Fibroblast of villous mesenchyme (primary cell): ENCODE measurements at places on chromosomes 1 and 21.

- DNase-seq: peak; percentile 78
These were observed 74.6 kb downstream of the RASAL2 start for GRCh38 chr1:178168536-178168935.

- DNase-seq: no peak
These were observed 48.8 kb downstream of the WARS2 start for GRCh38 chr1:119091618-119092017.

GRCh38 chr1:209433649-209434031, 149.9 kb upstream of the CAMK1G start:
- DNase-seq: peak; percentile 18

- peak; percentile 80 for DNase-seq
These were observed 49.8 kb downstream of the GIPC2 start for GRCh38 chr1:78095593-78095992.

DNA sequence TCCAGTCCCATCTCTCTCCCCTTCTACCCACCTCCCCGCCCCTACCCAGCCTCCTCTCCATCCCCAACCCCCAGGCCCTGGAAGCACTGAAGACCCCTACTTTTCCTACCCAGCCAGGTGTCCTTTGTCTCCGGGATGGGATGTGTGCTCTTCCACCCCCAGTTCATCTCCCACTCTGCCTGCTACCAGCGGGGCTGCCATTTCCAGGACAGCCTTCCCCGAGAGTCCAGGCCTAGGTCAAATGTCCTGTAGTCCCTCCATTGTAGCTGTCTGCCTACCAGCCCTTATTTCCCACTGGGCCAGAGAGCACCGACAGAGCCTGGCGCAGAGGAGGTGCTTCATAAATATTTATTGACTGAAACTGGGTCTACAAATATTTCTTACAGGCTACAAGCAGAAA, 72.0 kb upstream of the TLR5 start:
- DNase-seq: no peak

DNA sequence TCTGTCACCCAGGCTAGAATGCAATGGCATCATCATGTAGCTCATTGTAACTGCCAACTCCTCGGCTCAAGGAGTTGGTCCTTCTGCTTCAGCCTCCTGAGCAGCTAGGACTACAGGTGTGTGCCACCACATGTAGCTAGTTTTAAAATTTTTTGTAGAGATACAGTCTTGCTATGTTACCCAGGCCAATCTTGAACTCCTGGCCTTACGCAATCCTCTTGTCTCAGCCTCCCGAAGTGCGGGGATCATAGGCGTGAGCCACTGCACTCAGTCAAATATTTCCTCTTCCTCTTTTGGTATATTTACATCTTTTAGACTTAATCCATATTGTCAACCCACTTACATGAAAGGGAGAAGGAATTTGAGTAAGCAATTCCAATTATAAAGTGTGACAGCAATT, 121.1 kb downstream of the EVI5 start:
- no peak for DNase-seq

GRCh38 chr1:17878837-17879236, 123.7 kb downstream of the ACTL8 start:
- peak; percentile 21 for DNase-seq

- peak; percentile 85 for DNase-seq
These were observed 112.7 kb upstream of the JUN start for GRCh38 chr1:58896246-58897183.

- DNase-seq: no peak
These were observed 94.1 kb downstream of the TGFBR3 start for GRCh38 chr1:91791691-91792488.

DNA sequence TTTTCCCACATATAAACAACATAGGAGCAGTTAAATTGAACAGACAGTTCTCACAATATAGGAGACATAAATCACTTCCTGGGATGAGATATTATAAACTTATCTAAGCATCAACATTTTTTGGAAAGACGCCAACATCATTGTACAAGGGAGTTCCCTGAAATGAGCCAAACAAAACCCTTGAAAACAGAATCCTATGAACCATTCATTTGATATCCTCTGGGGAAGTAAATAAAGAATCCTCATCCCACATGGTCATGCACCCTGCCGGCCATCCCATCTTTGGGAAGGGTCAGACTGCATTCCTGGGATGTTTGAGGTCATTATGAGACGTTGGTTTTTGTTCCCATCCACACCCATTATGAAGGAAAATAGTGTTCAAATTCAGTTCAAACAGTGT, 111.8 kb upstream of the USP25 start:
- peak; percentile 67 for DNase-seq

GRCh38 chr1:30904191-30904961, 4.2 kb downstream of the SDC3 start:
- DNase-seq: no peak

DNA sequence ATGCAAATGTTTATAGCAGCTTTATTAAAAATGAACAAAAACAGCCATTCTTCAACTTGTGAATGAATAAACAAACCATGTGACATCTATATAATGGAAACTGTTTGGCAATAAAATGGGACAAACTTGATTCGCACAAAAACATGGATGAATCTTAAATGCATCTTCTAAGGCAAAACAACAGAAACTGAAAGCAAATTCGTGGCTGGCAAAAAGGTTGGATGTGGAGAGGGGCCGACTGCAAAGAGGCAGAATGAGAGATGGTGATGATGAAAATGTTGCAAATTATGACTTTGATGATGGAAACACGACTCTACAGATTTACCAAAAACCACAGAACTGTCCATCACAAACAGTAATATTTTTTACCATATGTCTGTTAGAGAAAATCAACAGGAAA, 327.0 kb upstream of the NR5A2 start:
- DNase-seq: no peak

DNA sequence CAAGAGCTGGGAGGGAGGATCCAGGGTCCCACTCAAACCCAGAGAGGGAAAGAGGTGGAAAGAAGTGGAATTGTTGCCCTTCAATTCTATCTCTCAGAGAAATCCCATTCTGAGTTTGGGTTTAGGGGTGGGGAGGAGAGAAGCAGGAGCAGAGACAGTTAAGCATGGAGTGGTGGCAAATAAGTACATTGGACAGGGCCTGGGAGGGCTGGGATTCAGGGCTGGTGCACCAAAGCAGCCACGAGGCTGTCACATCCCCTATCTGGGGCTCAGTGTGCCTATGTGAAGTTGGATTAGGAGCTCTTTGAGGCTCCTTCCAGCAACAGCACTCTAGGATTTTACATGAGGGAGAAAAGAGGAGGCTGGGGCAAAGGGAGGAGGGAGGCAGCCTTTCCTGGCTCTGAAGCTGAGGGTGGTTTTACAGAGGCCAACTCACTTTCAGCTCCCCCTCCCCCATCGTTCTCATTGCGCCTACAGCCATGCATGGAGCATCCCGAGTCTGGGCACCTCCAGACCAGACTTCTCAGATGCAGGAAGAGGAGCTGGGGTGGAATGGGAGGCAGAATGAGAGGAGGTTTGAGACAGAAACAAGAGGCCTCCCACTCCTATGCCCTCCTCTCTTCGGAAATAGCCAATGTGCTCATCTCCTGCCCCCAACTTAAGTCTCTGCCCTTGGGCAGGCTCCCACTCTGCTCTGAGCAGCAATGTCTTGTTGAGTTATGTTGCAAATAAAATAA, 3.0 kb upstream of the SYT6 start:
- DNase-seq: no peak

DNA sequence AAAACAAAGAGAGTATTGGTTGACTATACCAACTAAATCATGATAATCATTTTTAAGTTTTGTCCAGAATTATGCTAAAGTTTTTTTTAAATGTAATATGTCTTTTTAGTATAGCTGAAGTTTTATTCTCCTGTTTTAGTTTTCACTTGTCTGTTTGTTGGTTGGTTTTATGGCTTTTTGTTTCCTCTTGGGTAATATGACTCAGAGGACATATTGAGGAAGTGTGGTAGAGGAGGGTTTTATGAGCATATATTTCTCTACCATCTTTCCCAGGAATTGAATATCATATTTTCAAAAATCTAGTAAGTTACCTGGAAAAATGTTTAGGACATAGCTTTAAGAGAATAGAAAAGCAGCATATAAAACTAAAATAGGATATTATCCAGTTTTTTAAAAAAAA, 68.6 kb upstream of the MCOLN3 start:
- peak; percentile 28 for DNase-seq

DNA sequence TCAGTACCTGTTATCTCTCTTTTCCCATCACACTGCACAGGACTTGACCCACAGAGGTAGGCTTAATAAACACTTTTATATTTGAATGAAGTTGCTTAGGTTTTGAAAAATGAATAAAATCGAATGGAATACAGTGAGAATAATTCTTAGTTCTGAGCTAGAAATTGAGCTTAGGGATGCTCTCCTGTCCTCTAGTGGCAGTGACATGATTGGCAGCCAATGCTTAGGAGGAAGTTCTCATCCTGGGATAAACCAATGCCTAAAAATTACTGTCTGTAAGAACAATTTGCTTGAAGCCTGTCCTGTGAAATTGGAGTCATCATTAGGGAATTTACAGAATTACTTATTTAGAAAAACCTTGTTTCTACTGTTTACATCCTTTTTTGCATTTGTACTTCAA, 21.3 kb upstream of the CYP4X1 start:
- DNase-seq: no peak

DNA sequence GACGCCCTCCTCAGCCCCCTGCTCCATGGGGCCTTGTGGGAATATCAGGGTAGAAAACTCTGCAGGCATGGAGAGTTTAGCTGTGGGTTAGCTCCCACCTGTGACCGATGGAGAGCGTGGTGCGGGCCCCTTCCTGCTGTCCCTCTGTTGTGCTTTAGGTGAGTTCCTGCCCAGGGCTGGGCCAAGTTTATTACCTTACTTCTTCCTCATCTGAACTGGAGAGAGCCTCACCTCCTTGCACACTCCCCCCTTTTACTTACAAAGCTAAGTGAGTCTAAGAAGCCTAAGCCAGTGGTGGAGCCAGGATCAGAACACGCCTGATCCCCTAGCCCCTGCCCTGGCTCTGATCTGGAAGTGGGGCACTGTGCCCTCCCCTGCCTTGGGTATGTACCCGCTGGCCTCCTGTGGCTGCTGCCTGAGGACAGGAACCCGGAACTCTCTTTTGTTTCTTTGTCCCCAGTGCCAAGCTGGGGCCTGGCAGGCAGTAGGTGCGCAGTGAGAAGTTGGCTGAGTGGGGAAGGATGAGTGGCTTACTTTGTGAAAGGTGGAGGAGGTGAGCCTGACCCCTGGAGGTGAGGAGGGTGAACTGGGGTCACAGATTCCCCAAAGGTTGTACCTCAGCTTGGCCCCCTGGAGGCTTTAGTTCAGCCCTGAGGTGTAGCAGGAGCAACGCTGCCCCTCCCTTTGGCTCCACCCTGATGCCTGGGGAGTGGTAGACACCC, 32.9 kb downstream of the ARHGEF10L start:
- no peak for DNase-seq

DNA sequence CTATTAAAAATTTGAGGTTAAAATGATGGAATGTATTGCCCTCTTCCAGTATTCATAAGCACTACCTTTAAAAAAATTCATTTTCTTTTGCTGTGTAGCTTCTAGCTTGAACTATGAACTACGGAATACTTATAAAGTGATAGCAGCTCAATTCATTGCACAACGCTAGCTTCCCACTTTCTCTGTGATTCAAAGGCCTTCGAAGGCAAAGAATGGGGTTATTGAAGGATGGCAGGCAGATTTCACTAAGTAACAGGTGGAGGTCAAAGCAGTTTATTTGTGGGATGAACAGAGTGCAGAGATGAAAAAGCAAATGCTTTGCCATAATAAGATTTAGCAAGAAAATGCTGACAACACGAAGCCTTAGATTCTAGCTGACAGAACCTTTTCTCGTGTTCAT, 290.6 kb downstream of the NFIA start:
- no peak for DNase-seq

DNA sequence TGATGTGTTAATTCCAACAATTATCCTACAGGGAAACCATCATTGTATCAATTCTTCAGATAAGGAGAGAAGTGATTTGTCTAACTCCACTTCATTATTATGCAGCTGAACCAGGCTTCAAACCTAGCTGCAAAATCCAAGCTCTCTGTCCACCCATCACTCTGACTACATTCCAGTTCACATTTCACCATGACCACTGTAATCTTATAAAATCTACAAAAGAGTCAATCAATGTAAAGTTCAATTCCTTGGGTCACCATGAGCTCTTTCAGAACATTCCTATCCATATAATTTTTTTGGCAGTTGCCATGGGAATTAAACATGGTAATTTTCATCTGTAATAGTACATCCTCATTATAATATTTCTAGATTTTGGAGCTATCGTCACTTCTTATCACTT, 100.9 kb downstream of the PLPPR5 start:
- DNase-seq: no peak

GRCh38 chr1:32216566-32216965, 5.6 kb downstream of the TMEM234 start:
- no peak for DNase-seq

DNA sequence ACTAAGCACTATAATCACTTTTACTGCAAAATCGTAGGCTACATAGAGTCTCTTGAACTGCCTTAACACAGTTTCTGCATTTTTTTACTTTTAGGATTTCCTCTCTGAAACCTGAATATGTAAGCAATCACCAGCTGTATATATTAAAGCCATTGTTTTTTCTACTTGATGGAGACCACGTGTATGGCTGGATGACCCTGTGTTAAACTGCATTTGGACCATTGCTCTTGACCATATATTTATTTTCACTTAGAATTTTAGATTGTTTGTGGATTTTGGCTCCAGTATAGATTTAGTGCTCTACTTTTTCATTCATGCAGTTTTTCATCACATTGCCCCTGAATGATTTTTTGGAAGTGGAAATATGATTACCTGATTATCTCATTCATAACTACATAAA, 320.5 kb upstream of the SGIP1 start:
- no peak for DNase-seq
